ENCODE measurements at places on chromosomes 7 and 10.

- DNase-seq = no peak
Measured at GRCh38 chr7:102843850-102844249, 69.0 kb upstream of the LRRC17 start.

DNA sequence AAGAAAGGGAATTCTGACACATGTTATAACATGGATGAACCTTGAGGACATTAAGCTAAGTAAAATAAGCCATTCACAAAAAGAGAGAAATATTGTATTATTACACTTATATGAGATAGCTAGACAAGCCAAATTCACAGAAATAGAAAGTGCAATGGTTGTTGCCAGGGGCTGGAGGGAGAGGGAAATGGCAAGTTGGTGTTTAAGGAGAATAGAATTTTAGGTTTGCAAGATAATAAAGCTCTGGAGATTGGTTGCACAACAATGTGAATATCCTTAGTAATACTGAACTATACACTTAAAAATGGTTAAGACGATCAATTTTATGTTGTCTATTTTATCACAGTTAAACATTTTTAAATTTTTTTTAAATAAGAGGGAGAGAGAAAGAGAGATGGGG, 25.0 kb upstream of the ADD3 start:
- DNase-seq = no peak

GRCh38 chr7:155731380-155731779, 80.9 kb downstream of the SHH start:
- no peak for DNase-seq

GRCh38 chr10:78254013-78254412, 220.3 kb downstream of the RPS24 start:
- DNase-seq = no peak

DNA sequence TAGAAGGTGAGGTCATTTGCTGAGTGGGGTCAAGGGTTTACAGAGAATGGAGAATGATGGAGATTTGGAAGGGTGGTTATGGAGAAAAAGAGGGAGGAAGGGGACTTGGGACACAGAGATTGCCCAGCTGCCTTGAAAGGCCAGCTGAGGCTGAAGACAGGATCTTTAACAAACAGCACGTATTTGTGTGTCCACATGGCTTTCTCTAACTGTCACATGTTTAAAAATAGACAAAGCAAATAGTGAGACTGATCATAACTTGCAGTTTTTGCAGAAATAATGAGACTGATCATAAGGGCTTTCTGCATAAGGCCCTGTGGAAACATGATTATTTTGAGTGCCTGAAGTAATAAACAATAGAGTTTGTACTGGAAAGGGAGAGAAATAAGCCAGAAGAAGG, 212.7 kb downstream of the HDAC9 start:
- no peak for DNase-seq

DNA sequence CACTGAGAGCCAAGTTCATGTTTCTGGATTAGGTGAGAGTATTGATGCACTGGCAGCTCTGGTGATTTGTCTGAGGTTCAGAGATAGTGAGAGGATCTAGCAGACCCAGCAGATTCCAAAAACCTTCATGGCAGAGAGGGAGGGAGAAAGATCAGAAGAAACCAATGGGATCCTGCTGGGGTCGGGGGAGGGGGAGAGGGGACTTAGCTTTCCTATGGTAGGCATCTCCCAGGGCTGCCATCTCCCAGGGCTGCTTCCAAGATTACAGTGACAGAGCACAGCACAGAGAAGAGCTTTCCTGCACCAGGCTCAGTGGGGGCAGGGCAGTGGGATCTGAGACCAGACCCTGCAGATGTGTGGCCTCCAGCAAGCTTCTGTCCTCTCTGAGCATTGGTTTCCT, 76.8 kb upstream of the GDF10 start:
- DNase-seq = no peak

GRCh38 chr7:491292-491957, 28.2 kb downstream of the PDGFA start:
- DNase-seq = peak; percentile 54

- DNase-seq = no peak
Measured at GRCh38 chr10:96971324-96971723, 139.2 kb downstream of the LCOR start.

- no peak for DNase-seq
Measured at GRCh38 chr10:127878475-127879055, 14.2 kb downstream of the CLRN3 start.

- no peak for DNase-seq
Measured at GRCh38 chr10:26361971-26362370, 76.2 kb upstream of the APBB1IP start.

DNA sequence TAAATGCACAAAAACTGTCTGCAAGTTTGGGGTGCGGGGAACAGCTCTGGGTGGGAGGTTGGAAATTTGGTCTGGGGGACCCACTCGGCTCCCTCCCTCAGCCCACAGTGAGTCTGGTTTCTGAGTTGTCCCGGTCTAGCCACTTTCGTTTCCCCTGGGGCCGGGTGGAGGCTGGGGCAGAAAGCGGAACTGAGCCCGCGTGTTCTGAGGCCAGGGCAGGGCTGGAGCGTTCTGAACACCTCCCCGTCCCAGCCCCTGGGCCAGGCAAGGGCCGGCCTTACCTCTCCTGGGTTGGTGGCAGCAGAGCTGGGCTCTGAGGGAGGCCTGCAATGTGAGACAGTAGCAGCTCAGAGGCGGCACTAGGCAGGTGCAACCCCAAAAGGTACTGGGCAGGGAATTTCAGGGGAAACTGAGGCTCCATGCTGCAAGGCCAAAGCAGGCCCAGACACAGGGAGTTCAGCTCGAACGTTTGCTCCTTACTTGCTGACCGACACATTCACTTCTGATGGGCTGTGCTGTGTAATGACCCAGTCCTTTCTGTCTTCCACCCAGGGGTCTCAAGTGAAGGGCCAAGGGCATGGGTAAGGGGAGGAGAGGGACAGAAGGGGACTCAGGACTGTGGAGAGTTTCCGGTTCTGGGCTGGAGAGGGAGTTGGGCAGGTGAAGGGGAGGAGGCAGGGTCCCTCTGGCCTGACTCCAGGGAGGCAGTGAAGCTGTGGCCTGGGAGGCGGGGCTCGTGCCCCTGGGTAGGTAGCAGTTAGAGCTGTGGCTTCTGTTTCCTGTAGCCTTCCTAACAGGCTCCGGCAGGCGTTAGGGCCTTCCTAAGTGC, 3.0 kb downstream of the IRF5 start:
- no peak for DNase-seq

- DNase-seq = no peak
Measured at GRCh38 chr7:150955519-150956394, 22.4 kb downstream of the KCNH2 start.

DNA sequence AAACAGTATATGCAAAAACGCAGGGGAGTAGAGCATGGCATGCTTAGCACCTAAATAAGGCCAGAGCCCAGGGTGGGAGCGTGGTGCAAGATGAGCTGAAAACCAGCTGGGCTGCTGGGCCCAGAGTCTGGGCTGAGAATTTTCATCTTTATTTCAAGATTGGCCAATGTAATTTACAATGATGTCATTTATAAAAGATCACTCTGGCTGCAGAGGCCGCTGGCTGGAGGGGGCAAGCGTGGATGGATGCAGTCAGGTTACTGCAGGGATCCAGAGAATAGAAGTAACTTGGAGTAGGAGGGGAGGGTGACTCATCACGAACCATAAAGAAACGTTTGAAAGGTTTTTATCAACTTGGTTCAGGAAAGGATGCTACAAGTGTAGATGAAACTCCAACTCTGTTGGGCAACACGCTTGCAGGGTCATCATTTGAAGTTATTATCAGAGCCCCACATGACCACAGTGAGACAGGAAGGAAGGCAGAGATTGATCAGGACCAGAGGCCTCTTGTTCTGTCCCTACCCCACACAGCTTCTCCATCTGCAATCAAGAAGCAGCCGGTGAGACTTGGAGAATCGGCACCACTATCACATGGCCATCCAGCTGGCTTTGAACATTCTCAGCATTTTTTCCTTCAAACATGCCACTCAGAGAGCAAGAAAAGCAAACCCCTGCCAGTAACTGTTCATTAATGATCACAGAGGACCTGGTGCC, 49.2 kb downstream of the ODAD2 start:
- no peak for DNase-seq

DNA sequence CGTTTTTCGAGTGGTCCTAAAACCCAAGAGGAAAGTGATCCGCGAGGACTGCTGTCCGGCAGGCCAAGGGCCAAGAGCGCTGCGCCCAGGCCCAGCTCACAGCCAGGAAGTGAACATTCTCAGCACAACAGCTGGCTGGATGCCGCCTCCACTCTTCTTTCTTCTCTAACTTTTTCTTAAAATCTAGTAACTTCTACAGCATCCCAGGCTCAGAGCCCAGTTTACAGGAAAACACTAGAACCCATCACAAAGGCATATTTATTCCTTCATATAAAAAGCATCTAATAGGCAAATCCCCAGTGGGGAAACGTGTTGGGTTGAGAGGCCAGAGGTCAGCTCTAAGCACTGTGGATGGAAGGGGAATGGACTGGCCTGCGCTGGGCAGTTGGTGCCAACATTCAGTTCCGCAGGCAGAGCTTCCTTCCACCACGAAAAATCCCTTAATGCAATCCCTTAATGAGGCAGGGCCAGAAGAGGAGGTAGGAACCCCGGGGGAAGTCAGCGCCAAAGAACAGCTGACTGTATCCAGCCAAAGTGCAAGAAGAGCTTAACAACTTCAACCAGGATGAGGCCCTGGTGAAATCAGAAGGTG, 74.8 kb downstream of the ZRANB1 start:
- DNase-seq = no peak

DNA sequence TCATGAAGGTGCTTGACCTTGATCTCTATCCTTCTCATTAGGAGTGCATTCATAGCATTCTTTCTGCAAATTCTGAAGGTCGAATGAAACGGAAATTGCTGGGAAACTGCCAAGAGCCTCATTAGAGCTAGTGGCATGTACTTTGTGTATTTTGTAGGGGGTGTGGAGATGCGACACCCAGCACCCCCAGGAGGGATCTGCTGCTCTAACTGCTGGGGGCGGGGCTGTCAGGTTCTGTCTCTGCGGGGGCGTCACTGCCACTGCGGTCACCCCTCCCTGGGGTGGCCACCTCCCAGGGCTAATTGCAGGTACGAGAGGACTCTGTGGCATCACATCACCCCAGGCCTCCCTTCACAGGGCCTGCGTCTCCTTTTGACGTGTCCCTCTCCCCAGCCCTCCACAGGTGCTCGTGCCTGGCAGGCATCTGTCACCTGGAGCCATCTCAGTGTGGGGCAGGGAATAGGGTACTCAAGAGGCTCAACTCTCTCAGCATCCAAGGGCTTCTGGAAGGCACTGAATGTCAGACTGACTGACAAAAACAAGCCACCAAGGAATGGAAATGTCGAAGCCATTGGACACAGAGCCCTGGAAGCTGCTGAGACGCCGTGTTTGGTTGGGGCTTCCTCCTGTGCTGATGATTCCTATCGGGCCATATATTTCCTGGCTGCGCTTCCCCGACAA, 151.1 kb downstream of the ACTR3B start:
- DNase-seq = no peak

DNA sequence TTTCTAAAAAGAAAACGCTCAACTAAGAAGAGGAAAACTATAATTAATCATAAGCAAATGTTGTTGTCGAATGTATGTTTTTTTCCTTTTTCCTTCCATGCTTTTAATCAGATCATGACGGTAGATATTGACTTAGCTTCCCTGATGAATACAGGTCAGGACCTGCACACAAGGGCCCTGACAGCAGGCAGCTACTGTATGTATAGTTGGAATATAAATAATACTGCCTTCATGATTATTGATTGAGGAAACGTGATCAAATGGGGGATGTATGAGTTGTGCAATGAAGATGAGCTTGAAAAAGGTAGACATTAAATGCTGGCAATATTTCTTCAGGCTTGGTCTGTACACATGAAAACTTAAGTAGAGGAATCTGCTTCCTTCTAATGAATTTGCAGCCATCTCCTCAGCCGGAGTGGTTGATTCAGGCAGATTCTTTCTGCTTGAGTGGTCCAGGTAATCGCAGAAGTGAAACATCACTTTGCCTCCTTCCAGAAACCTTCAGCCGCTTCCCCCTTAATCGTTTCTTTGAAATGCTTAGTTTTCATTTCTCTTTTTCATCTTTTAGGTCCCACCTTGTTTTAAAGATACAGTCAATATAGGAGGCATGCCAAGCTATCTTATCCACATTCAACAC, 656.5 kb downstream of the SDK1 start:
- no peak for DNase-seq

DNA sequence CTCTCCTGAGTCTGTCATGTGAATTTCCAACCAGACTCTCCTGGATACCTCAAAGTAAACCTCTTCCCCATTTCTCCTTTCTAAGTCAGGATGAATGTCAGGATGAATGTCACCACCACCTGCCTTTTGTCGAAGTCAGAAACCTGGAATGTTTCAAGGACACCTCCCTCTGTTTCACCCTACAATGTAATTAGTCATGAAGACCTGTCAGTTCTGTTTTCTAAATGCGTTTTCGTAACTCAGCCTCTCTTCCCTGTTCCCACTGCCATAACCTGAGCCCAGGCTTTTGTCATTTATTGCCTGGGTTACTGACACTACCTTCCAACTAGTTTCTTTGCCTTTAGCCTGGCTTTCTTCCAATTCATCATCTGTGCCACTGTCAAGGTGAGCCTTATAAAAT, 5.5 kb upstream of the STN1 start:
- DNase-seq = no peak

GRCh38 chr7:151490456-151491105, 29.1 kb downstream of the RHEB start:
- DNase-seq = no peak

GRCh38 chr7:121049897-121050296, 61.4 kb downstream of the CPED1 start:
- DNase-seq = no peak

DNA sequence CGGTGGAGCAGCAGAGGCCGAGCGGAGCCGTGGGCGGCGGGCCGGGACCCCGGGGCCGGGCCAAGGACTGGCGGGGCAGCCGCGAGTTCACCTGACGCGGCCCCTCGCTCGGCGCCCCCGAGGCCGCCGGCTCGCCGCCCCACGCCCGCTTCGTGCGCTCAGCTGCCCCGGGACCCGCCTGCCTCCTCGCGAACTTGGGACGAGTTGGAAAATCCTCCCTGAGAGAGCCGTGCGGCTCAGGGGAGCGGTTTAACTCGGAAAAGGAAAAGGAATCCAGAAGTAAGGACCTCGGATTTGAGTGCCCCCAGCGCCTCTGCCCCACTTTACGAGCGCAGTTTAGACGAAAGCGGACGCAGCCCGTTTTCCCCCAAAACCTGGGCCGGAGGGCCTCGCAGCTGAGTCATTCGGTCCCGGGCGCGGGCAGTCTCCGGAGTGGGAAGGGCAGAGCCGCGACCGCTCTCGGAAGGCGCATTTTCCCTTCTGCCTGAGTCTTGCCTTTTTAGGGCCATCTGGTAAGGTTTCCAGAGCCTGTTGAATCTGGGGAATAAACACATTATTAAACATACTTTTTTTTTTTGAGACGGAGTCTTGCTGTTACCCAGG, 744 bp downstream of the CREM start:
- DNase-seq = peak; percentile 76

GRCh38 chr7:19932549-19933249, 159.3 kb upstream of the TMEM196 start:
- DNase-seq = no peak

All from RPMI7951 (cell line).